ENCODE measurements at places on chromosomes 6 and 20.

DNA sequence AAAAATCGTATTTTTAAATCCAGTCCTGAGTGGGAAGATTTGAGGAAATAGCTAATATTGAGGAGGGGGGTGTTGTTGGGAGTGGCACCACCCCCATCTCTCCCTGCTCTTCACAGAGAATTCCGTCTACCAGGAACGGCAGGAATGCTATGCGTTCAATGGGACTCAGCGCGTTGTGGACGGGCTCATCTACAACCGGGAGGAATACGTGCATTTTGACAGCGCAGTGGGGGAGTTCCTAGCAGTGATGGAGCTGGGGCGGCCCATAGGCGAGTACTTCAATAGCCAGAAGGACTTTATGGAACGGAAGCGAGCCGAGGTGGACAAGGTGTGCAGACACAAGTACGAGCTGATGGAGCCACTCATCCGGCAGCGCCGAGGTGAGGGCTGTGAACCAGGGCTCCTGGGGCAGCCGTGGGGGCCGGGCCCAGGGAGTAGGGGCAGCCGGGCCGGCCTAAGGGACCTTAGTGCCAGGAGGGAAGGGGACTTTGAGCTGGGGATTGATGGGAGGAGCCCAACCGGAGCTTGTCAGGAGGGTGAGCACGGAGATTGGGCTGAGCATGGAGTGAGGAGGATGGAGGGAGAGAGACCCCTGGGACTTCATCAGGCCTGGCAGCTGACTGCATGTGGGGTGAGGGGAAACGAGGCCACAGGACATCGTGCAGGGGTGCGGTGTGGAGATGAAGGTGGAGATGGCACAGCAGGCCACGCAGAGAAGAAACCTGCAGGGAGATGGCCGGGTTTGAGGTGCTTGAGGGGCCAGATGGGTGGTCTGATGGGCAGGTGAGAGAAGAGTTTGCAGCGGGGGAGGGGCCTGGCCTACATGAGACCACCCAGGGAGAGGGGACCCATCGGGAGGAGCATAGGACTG is 41.3 kb downstream of the HLA-DPB1 start:
- DNase-seq, result no peak

DNA sequence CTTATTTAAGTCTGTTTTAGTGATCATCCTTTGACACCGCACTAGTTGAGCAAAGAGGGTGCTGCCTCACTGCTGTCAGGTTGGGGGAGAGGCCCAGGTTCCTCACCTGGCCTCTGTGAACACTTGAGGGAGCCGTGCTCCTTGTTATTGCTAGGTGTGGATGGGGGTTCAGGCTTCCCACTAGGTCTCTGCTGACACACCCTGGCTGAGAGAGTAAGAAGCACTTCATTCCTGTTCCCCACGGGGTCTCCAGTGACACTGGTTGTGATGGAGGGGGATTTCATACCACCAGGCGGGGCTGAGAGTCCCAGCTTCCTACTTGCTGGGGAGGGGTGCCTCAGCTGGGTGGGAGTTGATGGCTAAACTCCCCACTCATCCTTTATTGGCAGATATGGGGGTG is 11.1 kb upstream of the NOTCH4 start:
- DNase-seq, result no peak

- DNase-seq, result no peak
These were observed 18.2 kb downstream of the GNAS-AS1 start for GRCh38 chr20:58832457-58832856.

GRCh38 chr6:90938122-90938521 is 351.2 kb upstream of the MAP3K7 start:
- no peak for DNase-seq

- DNase-seq, result peak; percentile 61
These were observed 4.6 kb downstream of the TP53TG5 start for GRCh38 chr20:45373353-45374100.

Measured in GM19239 (cell line).